ENCODE measurements at places on chromosomes 6 and 20.

DNA sequence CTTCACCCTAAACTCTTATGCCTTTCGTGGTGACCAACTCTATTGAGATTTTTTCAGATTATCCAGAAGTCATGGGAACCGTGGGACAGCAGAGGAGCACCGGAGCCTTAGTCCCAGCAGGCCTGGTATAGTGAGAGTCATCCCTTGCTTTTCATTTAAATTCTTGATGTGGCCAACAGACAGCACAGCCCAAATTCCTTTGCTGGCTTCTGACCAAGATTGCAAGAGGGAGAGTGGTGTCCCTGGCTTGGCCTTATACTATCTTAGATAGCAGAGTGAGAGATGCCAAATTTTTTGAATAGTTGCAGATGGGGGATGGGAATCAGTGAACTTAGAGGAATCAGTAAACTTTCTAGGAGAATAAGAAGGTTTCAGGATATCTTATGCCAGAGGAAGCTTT is 7.8 kb downstream of the STX11 start:
- DNase-seq: no peak

DNA sequence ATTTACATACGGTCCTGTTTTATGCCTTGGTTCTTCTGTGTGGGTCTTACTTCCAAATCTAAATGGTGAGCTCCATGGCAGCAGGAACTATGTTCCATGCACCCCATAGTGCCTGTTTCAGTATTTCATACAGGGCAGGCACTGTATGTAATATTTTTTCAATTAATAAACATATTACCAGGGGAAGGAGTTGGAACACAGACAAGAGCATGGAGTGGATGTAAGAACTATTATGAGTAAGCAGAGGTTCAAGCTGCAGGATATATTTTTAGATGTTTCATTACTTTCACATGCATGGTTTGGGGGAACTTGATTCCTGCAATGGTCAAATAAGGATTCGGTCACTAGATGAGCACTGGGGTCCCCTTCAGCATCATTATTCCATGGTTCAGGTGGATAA is 108.3 kb downstream of the KIF13A start:
- no peak for DNase-seq

GRCh38 chr6:45830441-45831139 is 185.1 kb downstream of the CLIC5 start:
- no peak for DNase-seq

DNA sequence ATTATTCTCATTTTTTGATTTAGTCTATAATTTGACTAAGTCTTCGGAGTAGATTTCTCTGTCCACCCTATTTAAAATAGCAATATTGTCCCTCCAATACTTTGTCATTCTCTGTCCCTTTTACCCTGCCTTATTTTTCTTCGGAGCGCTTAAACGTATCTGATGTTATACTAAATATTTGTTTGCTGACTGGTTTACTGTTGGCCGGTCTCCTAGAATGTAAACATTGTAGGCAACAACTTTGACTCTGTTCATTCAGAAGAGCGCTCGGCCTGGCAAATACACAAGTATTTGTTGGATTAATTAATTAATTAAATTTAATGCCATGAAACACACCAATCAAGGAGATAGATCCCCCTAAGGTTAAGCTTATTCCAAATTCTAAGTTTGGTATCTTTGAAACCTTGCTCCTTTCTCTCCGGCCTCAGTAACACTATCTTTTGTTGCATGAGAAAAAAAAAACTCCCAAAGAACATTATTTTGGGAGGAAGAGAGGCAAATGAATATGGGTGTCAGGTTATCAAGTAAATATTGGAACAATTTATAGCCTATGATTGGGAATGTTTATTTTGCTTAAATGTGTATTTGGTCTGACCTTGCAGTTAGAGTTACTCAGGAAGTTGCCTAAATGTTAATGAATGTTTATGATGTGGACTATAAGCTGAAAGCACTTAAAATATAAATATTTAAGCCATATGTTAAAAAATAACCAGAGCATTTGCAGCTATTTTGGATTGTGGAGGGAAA is 231.1 kb downstream of the SOX4 start:
- DNase-seq: no peak

DNA sequence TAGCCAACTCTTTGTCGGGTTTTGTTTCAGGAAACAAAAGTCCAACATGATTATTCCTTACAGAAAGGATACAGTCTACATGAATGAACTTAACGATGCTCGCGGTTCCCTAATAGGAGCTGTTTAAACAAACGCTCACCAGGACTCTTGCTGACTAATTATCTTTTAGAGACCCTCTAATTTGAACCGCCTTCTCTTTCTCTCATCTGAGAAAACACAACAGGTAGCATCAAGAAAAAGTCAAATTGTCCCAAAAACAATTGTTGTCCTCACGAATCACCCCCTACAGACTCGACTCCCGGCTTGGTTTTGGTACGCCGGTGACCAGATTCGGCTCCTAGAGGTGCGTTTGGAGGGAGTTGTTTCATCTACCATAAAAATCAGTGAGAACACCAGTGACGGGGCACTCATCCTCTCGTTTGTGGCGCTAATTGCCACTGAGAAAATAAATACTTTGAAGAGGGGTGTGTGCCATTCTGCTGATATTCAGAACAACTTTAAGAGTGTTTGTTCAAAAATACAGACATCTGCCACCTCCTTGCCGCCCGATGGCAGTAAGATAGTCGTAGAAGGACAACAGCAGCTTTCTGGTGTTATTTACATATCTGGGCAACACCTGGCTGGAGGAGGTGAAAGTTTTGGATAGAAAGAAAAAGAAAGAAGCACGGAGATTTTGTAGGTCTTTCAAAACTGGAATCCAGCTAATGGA is 1.1 kb upstream of the SIM1 start:
- DNase-seq: no peak

- no peak for DNase-seq
These were observed 4.9 kb downstream of the MTCL3 start for GRCh38 chr6:127514179-127514772.

- no peak for DNase-seq
These were observed 8.6 kb downstream of the ADTRP start for GRCh38 chr6:11769811-11770545.

DNA sequence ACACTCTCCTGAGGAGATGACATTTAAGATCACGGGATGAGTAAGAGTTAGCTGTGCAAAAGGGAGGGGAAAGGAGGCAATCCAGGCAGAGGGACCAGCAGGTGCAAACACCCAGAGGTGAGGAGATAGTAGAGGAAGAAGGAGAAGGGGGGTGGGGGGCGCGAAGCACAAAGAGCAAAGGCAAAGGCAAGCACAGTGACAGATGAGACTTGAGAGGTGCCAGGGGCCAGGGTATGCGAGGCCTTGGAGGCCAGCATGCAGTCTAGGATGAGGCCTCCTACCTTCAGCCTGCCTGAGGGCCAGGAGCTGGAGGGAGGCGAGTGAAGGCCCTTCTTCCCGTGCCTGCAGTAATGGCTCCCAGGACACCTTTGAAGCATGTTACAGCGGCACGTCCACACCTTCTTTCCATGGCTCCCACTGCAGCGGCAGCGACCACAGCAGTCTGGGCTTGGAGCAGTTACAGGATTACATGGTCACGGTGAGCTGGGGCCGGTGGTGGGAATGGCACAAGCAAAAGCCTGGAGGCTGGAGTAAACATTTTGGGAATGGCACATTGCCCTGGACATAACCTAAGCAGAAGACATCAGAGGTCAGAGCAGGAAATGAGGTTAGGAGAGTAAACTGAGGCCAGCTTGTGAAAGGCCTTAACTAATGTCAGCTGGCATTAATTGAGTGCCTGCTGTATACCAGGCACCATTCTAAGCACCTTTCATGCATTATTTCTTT is 18.6 kb downstream of the CCM2L start:
- no peak for DNase-seq

GRCh38 chr20:50774515-50774914 is 20.3 kb upstream of the BCAS4 start:
- no peak for DNase-seq

GRCh38 chr6:17872908-17873307 is 114.5 kb downstream of the KIF13A start:
- no peak for DNase-seq

GRCh38 chr20:45308117-45308778 is at the start of gene MATN4:
MATN4 (minus strand) TSS chr20:45308299; CDS start chr20:45305582, 2,717 bp downstream.
- DNase-seq: no peak

DNA sequence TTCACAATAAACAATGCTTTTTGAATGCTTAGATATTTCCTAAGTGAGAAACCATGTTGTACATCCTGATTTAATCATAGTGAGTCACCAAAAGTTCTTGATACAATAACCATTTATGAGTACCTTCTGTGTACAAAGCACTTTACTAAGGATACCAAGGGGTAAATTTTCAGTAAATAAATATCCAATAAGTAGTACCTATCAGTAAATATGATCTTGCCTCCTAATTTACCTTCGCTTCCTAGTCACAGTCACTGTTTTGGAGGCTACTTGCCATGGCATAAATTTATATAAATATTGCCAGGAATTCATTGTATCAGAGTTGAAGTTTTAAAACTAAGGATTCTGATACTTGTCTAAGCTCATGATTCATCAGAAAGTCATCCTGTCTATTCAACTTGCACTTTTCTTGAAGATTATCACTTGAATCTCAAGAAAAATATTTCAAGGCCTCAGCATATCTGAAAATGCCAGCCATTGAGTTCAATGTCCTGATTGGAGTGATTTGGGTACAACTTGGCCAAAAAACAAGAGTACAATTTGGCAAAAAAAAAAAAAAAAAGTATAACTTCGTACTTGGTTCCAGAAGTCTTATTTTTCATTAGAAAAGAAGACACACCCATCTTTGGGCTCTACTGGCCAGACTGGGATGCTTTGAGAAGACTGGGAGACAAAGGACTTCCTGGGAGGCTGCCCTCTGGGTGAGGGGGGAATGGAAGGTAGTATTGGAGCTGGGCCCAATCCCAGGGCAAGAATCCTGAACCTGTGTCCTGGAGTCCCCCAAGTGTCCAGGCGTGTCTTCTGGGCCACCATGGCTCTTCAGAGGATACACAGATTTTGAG is 32.8 kb downstream of the RAB22A start:
- no peak for DNase-seq

GRCh38 chr20:49529470-49529869 is 38.5 kb downstream of the PTGIS start:
- no peak for DNase-seq

DNA sequence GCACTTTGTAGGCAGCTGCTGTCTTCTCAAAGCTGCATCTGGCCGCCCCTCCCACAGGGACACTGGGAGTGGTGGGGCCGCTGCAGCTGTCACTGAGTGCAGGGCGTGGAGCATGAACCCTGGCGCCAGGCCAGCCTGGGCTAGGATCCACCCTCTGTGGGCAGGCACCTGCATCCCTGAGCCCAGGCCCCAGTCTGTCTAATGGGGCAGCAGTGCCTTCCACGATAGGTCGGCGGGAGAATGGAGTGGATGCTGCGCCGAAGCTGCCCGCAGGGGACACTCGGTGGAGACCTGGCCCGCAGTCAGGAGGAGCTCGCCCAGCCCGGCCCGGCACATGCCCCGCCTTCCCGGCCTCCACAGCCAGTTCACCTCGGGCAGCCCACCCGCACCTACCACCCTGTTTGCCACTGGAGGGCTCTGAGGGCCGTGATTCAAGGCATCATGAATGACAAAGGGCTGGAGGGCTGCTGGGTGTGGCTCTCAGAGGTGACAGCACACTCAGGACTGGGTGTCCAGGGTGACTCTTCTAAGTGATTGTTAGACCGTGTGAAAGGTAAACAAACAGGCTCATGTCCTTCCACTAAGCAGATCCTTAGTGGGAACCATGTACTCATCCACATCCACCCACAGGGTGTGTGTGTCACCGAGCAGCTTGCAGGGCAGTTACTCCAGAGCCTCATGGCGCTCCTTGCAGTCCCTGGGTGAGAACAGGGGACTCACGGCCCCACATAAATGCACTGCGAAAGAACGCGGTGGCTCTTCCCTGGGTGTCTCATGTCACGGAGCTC is 133.9 kb downstream of the AGPAT4 start:
- DNase-seq: no peak

- DNase-seq: no peak
These were observed 90.2 kb downstream of the ADTRP start for GRCh38 chr6:11688425-11688709.

GRCh38 chr6:27263886-27264285 is 16.4 kb downstream of the PRSS16 start:
- DNase-seq: no peak

DNA sequence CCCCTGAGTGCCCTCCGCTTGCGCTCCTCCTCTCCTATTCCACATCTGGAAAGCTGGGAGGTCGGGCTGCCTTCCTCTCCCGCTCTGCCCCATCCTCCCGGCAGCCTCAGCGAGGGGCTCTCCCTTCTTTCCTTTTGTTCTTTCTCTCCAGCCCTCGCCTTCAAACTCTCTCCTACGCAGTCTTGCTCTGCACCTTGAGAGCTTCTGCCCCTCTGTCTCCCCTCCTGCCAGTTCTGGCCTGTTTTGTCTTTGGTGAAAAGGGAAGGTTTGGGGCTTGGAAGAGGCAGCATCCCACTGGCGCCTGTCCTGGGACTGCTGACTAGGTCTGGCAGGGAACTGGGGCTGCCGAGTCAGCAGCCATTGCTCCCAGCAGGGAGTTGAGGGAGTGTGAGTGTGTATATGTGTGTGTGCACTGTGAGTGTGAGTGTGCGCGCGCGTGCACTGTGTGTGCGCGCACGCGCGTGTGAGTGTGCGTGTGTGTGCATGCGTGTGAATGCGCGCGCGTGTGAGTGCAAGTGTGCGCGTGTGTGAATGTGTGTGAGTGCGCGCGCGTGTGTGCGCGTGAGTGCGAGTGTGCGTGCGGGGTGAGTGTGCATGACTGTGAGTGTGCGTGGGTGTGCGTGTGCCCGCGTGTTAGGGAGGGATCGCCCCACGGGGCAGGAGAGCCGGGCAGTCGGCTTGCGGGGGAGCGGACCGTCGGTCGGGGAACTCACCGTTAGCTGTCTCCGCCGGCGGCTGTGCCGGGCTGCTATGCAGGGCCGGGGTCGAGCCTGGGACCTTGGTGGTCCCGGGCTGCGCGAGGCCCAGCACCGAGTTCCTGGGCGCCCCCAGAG is 523 bp downstream of the CPXM1 start:
- no peak for DNase-seq

DNA sequence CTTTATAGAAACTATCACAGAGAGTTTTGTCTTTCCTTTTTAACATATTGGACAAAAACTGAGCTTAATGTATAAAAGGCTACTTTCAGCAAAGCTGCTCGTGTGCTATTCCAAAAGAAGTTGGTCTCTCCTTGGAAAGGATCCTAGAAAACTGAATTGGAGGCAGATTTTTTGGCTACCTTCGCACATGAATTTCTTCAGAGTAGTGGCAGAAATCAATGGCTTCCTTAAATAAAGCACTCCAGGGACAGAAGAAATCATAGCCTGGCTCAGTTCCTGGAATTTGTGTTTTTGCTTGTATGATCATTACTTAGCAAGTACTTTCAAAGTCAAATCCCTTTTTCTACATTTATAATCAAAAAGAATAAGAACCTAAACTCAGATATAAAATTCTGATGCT is 780.3 kb downstream of the PHF3 start:
- DNase-seq: no peak

DNA sequence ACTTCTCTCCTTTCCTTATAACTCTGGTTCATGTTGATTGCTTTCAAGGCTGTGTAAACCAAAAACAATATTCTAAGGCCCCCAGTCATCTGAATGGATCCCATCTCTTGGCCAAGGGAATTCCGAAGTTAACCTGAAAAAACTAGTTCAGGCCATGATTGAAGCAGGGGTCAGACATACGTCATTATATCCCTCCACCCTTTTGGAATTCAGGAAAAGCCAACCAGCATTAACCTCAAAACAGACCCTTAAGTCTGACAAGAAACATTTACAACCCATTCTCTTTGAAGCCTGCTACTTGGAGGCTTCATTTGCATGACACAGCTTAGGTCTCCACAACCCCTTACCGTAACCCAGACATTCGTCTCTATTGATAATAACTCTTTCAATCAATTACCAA is 39.7 kb downstream of the SLC26A8 start:
- DNase-seq: no peak

GRCh38 chr20:60785785-60786184 is 466.3 kb upstream of the CDH4 start:
- DNase-seq: no peak

All from stimulated activated CD4-positive, alpha-beta T cell treated with anti-CD3 and anti-CD28 coated beads, Interleukin-1b, Interleukin-23, amount 100 ng/mL, for 1 hour (primary cell).